Pancreas (tissue), 10 donors: ENCODE measurements at places on chromosomes 5 and 9. TPM values are rescaled to one million over a fixed set of nuclear protein-coding genes. Genes with fewer than 3 reads are reported as not detected.

DMAC1 gene
- 8.8 TPM for total RNA-seq

- no peak for DNase-seq
- H3K27ac ChIP-seq: no peak overlapping the region
- H3K4me1 ChIP-seq: no peaks in the 10 kb centered on the region
- no peak overlapping the region for H3K4me3 ChIP-seq
- no peaks in the 10 kb centered on the region for H3K27me3 ChIP-seq
Measured at GRCh38 chr9:114432323-114433067, 44.7 kb upstream of the AKNA start.

- no peaks in the 10 kb centered on the region for H3K4me1 ChIP-seq
- DNase-seq: no peak
- H3K27ac ChIP-seq: no peak overlapping the region
- no peaks in the 10 kb centered on the region for H3K36me3 ChIP-seq
- no peaks in the 10 kb centered on the region for H3K27me3 ChIP-seq
Measured at GRCh38 chr9:4167728-4168127, 132.1 kb downstream of the GLIS3 start.

GRCh38 chr5:74149395-74149794 lies 491.1 kb downstream of the ENC1 start:
- no peaks in the 10 kb centered on the region for H3K4me1 ChIP-seq
- H3K27me3 ChIP-seq: no peaks in the 10 kb centered on the region
- no peak overlapping the region for H3K27ac ChIP-seq
- no peaks in the 10 kb centered on the region for H3K36me3 ChIP-seq
- peak; percentile 25 for DNase-seq

DNA sequence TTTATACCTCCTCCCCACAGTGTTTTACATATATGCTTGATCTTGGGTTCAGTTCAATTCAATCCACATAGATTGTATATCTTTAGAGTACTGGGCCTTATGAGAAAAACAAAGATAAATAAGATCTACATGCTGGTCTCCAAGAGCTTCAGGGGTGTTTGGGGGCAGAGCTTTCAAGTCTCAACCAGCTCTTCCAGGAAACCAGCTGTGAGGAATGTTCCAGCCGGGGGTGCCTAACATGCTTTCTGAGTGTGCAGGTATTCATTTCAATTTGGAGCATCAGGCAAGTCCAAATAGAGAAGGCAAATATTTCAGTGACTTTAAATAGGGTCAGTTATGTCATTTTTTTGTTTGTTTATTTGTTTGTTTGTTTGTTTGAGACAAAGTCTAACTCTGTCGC lies 5.7 kb upstream of the RAPGEF1 start:
- H3K4me1 ChIP-seq: peaks cover 15% of the 10 kb centered on the region
- H3K36me3 ChIP-seq: no peaks in the 10 kb centered on the region

GRCh38 chr5:172528440-172528839 lies 74.1 kb upstream of the SH3PXD2B start:
- H3K27me3 ChIP-seq: no peaks in the 10 kb centered on the region
- no peaks in the 10 kb centered on the region for H3K4me1 ChIP-seq
- no peaks in the 10 kb centered on the region for H3K36me3 ChIP-seq
- DNase-seq: no peak
- H3K4me3 ChIP-seq: no peak overlapping the region
- H3K27ac ChIP-seq: no peak overlapping the region

DNA sequence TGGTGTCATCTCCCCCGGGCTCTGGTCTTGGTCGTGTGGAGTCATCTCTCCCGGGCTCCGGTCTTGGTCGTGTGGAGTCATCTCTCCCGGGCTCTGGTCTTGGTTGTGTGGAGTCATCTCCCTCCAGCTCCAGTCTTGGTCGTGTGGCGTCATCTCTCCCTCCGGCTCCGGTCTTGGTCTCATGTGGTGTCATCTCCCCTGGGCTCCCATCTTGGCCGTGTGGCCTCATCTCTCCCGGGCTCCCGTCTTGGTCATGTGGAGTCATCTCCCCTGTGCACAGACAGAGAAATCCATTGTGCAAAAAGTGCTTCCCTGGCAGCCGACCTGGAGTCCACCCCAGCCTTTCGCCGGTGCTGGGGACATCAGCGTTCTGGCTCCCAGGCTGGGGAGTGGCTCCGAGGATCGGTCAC lies 91.1 kb upstream of the CACNA1B start:
- H3K27me3 ChIP-seq: no peaks in the 10 kb centered on the region
- H3K36me3 ChIP-seq: peaks cover 5% of the 10 kb centered on the region
- H3K27ac ChIP-seq: no peak overlapping the region
- no peaks in the 10 kb centered on the region for H3K4me1 ChIP-seq

CDC20B gene
- total RNA-seq: not detected

DNA sequence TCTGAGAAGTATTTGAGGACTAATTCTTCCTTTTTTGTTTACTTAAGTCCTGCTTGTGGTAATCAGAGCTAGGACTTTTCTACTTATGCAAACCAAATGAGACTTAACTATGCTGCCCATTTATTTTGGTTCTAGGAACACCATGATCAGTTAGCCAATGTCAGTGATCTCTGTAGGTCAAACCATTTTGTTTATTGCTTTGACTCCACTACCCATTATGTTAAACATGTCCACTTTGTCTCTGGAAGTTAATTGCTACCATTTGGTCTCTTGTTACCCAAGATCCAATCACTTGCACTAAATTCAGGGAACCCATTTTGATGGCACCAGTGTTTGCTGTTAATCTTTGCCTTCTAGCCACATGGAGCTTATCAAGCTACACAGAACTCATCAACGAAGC lies 161.9 kb downstream of the CCDC171 start:
- no peaks in the 10 kb centered on the region for H3K36me3 ChIP-seq
- no peak for DNase-seq
- H3K27me3 ChIP-seq: no peaks in the 10 kb centered on the region
- H3K4me3 ChIP-seq: no peak overlapping the region
- H3K4me1 ChIP-seq: no peaks in the 10 kb centered on the region

DNA sequence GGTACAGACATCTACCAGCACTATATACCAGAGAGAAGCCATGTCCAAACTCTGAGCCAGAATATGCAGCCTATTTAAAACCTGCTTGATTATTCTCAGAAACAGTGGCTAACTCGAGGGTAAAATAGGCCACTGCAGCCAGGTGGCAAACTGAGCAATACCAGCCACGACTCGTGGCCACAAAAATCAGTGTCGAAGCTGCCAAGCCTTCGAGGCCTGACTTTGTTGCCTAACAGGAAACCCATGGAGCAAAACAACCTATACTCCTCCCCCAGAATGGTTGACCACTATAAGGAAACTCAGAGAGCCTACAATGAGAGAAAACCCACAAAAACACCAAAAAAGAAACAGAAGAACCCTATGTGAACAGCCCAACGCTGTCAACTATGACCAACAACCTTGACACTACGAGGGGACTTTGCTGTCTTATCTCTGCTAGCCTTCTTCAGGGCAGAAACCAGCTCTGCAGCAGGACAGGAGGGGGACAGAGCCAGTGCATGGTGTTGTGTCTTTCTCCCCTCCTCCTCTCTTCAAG lies 133.8 kb downstream of the TMEM174 start:
- no peak overlapping the region for H3K4me3 ChIP-seq
- H3K36me3 ChIP-seq: no peaks in the 10 kb centered on the region
- H3K27ac ChIP-seq: no peak overlapping the region
- no peak for DNase-seq
- peaks cover 3% of the 10 kb centered on the region for H3K27me3 ChIP-seq
- H3K4me1 ChIP-seq: no peaks in the 10 kb centered on the region

SPINK1 gene
- 18,043 TPM for total RNA-seq

DNA sequence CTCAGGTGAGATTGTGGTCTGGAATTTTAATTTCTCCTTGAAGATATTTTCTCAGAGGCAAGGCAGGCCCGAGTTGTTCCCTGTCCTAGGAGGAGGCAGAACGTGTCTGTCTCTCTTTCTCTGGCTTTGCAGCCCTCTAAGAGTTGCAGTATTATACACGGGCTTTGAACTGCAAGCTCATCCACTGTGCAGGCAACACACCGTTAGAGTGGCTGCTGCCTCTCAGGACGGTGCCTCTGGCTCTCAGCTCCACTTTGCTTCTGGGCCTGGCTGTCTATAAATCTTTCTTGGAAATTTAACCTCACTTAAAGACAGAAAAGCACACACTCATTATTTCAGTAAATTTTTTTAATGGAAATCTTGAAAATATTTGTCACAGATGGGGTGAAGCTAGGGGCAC lies 170.1 kb upstream of the ADCY2 start:
- no peak overlapping the region for H3K27ac ChIP-seq
- H3K4me3 ChIP-seq: no peak overlapping the region
- no peaks in the 10 kb centered on the region for H3K4me1 ChIP-seq
- DNase-seq: no peak
- H3K36me3 ChIP-seq: no peaks in the 10 kb centered on the region
- no peaks in the 10 kb centered on the region for H3K27me3 ChIP-seq

HMCN2 gene
- 1.2 TPM for total RNA-seq

DNA sequence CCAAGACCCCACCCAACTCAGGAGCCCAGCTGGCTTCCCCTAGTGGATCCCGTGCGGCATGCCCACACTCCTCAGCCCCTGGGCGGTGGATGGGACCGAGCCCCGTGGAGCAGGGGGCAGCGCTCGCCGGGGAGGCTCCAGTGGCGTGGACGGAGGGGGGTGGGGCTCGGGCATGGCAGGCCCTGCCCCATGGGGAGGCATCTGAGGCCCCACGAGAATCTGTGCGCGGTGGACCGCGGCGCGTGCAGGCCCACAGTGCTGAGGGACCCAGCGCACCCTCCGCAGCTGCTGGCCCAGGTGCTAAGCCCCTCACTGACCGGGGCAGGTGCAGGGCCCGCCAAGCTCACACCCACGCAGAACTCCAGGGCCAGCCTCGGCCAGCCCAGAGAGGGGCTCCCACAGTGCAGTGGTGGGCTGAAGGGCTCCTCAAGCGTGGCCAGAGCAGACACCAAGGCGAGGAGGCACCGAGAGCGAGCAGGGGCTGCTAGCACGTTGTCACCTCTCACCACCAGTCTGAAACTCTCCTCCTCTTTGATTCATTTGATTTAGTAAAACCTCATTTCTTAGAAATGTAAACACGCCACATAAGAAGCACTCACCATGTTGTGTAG lies 25.6 kb downstream of the RNF130 start:
- no peak overlapping the region for H3K27ac ChIP-seq
- no peaks in the 10 kb centered on the region for H3K36me3 ChIP-seq
- DNase-seq: peak; percentile 54
- H3K4me3 ChIP-seq: no peak overlapping the region
- H3K27me3 ChIP-seq: no peaks in the 10 kb centered on the region
- peaks cover 36% of the 10 kb centered on the region for H3K4me1 ChIP-seq

DNA sequence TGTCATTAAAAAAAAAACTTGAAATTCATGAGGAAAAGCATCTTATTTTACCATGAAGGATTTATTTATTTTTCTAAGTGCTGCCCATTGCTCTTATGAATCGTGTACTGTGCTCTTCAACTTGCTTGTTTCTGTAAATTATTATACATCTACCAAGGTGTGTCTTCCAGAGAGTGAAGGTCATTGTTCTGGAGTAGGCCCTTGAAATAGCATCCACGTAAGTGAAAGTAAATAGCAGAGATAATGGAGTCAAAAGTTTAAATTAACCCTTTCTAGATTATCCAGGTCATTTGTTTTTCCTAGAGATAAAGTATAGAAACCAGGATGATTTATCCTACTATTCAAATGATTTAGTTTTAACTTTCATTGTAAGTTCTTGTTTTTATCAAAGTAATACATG lies 473.1 kb downstream of the DIRAS2 start:
- H3K4me1 ChIP-seq: peaks cover 19% of the 10 kb centered on the region
- H3K27ac ChIP-seq: no peak overlapping the region
- no peak overlapping the region for H3K4me3 ChIP-seq
- H3K36me3 ChIP-seq: no peaks in the 10 kb centered on the region
- DNase-seq: no peak

DNA sequence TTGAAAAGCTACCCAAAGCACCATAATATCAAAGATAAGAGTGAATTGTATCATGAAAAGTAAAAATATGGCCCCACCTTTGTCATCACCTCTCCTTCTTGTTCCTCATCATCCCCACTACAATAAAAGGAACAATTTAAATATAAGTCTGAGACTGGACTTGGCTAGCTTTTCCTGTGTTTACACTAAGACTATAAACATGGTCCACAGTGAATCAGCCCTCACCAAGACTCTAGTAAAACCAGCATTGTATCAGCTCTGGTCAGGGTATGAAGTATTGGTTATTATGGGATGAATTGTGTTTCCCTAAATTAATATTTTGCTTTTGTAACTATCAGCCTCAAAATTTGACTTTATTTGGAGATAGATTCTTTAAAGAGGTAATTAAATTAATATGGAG lies 105.4 kb downstream of the SLC25A46 start:
- H3K27ac ChIP-seq: no peak overlapping the region
- H3K27me3 ChIP-seq: no peaks in the 10 kb centered on the region
- H3K36me3 ChIP-seq: no peaks in the 10 kb centered on the region
- no peak for DNase-seq
- no peak overlapping the region for H3K4me3 ChIP-seq

GRCh38 chr9:128164307-128164885 lies 4.3 kb downstream of the BBLN start:
- H3K27me3 ChIP-seq: no peaks in the 10 kb centered on the region
- H3K4me1 ChIP-seq: peaks cover 13% of the 10 kb centered on the region
- DNase-seq: no peak
- no peak overlapping the region for H3K4me3 ChIP-seq
- no peak overlapping the region for H3K27ac ChIP-seq
- no peaks in the 10 kb centered on the region for H3K36me3 ChIP-seq

DNA sequence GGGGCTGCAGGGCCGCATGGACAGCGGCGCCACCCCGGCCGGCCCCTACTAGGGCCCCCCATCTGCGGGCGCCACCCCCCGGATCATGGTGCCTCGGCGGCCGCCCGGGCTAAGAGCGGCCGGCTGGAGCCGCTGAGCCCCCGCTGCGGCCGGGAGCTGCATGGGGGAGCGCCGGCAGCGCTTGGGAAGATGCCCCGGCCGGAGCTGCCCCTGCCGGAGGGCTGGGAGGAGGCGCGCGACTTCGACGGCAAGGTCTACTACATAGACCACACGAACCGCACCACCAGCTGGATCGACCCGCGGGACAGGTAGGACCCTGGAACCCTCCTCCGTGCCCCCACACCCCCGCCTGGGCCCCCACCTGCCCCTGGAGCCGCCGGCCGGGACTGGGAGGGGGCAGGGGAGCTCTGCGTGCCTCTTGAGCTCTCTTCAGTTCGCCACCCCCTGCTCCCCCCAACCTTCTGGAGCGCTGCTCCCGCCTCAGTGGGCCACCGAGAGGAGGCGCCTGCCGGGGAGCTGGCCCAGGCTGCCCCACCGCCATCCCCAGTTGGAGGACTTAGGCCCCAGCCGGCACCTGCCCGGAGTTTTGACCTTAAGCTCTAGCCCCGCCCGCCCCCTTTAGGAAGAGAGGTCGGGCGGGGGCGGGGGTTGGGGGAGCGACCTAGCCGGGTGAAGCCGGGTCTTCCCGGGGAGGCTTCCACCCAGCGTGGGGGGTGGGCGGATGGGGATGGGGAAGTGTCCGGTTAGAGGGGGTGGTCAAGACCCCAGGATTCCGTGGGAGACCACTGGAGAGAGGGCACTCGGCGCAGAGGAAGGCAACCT lies 730 bp downstream of the WWC1 start:
- no peaks in the 10 kb centered on the region for H3K27me3 ChIP-seq
- DNase-seq: peak; percentile 83
- H3K36me3 ChIP-seq: no peaks in the 10 kb centered on the region
- H3K27ac ChIP-seq: peak overlapping the region; percentile 51

DNA sequence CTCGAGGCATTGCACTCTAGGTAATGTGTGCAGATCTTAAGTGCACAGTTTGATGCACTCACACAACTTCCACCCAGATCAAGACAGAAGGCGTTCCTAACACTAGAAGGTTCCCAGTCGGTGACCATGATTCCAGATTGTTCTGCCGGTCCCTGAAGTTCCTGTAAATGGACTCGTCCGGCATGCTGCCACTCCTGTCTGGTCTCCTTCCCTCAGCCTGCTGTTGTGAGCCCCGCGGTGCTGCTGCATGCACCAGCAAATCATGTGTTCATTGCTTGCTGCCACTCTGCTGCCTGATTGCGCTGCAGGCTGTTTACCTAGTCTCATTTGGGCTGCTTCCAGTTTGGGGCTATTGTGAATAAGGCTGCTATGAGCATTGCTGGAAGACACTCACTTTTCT lies 11.5 kb downstream of the STKLD1 start:
- no peaks in the 10 kb centered on the region for H3K4me1 ChIP-seq
- no peaks in the 10 kb centered on the region for H3K36me3 ChIP-seq

C1QTNF3 gene
- 6.8 TPM for total RNA-seq
